ENCODE measurements at places on chromosomes 1 and 21.

GRCh38 chr1:243291292-243291691 is 35.5 kb downstream of the SDCCAG8 start:
- no peak for DNase-seq

DNA sequence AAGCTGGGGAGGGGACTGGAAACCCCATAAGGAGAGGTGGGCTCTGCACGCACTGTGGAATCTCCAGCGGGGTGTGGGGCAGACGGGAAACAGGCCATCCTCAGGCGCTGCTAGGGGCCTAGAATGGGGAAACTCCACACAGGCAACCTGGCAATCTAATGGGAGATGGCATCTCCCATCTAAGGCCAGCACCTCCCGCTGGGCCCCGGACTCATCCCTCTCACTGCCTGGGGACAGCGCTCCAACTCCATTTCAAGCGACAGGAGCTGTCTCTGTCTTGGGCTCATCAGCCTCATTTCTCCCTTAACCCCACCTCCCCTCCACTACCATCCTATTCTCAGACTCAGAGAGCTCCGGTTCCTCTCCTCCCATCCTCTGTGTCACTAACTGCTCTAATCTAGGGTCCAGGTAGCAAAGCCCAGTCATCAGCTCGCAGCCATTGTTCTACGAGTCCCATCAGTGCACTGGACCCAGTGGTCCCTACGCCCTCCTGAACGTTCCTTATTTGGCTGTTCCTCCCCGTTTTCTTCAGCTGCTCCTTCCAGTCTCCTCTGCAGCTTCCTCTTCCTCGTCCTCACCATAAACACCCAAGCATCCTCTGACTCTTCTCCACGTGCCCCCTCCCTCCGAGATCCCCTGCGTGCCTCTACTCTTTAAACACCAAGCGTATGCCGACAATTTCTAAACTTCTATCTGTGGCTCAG is 93.4 kb upstream of the CASZ1 start:
- no peak for DNase-seq

- DNase-seq = no peak
Observed at GRCh38 chr1:115215703-115216521, 122.1 kb downstream of the NGF start.

- no peak for DNase-seq
Observed at GRCh38 chr1:56533621-56534020, 45.7 kb downstream of the PLPP3 start.

DNA sequence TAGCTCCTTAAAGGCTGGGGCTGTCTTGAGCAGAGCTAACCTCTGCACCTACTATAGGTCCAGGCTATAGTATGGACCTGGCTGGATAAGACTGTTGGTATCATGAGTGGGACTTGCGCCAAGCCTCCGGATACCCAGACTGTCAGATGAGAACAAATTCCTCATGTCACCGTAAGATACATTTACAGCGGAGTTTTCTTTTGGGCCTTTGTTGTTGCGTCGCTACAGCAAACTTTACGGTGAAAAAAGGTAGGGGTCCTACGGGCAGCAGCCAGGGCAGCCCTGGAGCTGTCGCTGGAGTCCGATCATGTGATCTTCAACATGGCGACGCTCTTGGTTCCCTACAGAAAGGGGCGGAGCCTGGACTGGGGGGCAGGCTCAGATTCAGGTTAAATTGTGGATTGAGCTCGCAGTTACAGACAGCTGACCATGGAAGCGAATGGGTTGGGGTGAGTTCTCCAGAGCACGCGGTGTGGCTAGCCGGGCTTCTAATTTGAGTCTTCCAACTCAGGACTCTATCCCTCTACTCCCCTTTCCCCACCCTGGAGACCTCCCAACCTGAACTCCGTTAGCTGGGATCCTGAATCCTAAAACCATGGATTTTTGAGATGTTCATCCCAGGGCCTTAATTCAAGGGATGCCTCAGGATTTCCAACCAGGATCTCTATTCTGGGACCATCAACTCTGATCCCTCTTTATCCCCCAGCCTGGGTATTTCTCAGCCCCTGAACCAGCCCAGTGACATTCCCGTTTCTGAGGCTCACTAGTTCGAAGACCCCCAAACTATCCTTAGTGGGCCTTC is at the start of gene UROD:
UROD (plus strand) TSS at position 418 of the 802 bp plus-strand sequence; CDS start at position 430, 12 bp downstream.
- DNase-seq = peak; percentile 86

DNA sequence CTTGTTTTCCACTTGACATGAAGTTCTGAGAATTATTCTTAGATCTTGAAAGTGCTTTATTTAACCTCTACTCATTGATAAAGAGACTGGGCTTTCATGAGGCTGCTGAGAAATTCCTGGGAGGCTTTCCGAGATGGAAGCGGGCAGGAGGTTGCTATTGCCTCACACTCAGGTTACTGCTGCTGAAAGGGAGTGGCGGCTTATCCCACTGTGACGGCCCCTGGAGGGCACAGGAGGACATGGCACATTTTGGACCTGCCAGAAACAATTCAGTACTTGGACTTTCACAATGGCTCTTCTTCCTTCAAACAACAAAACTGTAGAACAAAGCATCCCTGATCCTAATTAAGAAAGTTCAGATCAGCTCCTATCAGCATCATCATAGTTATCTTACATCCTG is 16.2 kb upstream of the MARK1 start:
- DNase-seq = no peak

DNA sequence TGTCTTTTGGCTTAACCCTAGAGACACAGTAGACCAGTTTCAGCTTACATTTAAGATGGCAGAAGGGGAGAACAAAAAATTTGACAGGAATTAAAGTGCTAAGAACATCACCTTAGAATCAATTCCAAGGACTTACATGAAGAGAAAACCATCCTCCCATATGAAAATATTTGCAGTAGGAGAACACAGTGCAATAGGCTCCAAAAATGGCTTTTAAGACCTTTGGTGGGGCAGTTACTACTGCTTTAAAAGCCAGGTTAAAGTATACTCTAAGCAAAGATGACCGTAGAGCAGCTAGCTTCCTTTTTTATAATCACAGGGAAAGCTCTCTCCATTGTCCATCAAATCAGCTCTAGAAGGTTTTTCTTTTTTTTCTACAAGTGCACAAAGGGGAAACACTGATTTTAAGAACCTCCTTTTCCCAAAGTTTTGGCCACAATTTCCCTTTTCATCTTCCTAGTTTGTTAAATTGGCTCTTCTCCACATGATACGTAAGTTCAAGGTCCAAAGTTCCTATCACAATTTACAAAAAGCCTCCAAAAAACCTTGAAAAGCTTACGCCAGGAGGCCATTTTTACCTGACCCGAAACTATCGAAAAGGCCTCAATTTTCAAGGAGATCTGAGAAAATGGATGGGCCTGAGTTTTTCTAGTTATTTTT is 3.3 kb downstream of the TXNIP start:
- no peak for DNase-seq

DNA sequence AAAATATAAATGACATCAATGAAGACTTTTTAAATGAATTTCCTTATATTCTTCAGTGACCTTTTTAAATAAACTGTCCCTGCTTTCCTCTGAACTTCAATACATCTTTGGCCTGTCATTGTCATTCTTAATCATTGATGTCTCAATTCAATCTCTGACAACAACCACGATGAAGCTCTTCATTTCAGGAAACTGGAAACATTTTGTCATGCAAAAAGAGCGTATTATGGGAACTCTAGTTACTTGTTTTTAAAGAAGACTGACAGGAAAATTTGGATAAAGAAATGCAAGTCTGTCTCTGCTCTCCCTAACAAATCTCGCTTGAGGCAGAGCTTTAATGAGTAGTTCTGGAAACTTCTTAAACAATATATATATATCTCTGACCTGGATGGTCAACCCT is 535.8 kb upstream of the ADGRL2 start:
- DNase-seq = no peak

DNA sequence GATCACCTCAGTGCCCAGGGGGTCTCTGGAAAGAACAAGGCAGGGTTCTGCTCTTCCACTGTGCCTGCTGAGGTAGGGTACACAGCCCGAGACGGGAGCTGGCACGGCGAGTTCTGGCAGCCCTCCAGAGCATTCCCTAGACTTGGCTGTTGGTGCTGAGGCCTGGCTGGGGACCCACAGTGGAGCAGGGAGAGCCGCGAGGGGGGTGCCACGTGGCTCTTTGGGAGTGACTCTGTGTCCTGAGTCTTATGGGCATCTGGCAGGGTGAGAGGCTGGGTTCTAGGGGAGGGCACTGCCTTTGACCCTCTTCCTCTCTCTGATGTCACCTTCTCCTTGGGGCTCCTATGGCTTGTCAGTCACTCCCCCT is 336.4 kb downstream of the CAMTA1 start:
- no peak for DNase-seq

DNA sequence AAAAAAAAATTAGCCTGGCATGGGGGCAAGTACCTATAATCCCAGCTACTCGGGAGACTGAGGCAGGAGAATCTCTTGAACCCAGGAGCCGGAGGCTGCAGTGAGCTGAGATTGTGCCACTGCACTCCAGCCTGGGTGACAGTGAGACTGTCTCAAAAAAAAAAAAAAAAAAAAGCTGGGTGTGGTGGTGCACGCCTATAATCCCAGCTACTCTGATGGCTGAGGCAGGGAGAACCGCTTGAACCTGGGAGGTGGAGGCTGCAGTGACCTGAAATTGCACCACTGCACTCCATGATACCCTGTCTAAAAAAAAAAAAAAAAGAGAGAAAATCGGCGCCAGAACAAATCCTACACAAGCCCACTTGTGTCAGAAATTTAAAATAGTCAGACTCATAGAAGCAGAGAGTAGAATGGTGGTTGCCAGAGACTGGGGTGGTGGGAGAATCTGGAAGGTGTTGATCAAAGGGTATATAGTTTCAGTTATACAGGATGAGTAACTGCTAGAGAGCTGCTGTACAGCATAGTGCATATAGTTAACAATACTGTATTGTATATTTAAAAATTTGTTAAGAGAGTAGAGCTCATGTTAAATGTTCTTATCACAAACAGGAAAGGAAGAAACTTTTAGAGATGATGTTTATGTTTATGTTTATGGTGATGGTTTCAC is 9.6 kb downstream of the DIP2A start:
- DNase-seq = no peak

DNA sequence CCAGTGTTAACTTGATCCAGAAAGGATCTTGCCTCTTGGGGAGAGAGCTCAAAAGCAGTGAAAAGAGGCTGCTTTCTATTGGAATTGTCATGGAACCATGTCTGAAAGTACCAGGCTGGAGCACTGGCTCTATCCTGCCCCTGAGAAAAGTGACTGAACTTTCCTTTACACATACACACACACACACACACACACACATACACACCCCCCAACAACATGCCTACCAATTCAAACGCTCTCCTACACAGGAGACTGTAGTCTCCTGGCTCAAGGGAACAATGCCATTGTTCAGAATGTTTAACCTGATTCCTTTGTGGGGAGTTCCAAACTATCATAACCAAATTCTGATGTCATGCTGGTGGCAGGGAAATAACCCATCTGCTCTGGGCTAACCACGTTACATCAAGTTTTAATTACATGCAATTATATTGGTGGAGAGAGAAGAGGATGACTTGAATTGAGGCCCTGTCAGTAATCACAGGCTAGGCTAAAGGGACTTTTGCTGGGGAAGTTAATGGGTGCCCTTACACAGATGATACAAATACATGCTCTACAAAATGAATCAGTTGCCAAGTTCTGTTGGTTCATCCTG is 52.3 kb upstream of the DUSP10 start:
- no peak for DNase-seq

DNA sequence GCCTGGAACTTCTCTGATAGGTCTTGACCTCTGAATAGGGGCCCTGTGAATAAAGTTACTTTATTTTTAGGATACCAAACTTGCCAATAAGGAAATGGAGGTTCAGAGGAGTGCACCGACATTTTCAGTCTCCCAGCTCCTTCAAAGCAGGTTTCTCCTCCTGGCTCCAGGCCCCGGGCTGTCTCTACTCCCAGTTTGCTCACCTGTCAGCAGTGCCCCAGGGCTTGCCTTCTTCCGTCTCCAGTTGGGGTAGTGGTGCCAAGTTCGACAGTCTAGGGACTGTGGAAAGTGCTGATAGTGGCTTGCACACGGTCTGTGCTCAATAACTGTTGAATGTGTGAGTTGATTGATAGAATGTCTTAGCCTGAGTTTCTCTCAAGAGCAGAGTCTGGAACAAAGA is 149.2 kb downstream of the ACTL8 start:
- no peak for DNase-seq

GRCh38 chr1:201808633-201808990 is 20.3 kb upstream of the IPO9 start:
- DNase-seq = no peak

DNA sequence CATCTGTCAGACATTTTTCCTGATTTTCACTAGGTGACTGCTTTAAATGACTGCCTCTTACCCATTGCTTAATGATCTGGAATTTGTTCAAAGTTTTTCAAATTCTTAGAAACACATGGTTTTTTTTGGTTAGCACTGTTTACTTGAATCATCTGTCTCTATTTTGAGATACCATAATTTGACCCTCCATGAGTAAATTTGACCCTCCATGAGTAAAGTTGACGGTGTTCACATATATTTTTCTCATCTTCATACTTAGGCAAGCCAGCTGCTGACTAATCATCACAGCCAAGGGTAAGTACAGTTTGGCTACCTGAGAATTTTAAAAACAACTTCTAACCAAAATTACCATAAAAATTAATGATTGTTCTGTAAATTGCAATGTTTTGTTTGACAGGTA is 586.5 kb downstream of the PTBP2 start:
- no peak for DNase-seq

GRCh38 chr1:44705470-44705869 is 25.5 kb downstream of the RNU5D-1 start:
- DNase-seq = no peak

- DNase-seq = no peak
Observed at GRCh38 chr21:18384771-18385170, 18.8 kb downstream of the TMPRSS15 start.

GRCh38 chr1:206737729-206738201 is 32.8 kb upstream of the IL19 start:
- DNase-seq = no peak

DNA sequence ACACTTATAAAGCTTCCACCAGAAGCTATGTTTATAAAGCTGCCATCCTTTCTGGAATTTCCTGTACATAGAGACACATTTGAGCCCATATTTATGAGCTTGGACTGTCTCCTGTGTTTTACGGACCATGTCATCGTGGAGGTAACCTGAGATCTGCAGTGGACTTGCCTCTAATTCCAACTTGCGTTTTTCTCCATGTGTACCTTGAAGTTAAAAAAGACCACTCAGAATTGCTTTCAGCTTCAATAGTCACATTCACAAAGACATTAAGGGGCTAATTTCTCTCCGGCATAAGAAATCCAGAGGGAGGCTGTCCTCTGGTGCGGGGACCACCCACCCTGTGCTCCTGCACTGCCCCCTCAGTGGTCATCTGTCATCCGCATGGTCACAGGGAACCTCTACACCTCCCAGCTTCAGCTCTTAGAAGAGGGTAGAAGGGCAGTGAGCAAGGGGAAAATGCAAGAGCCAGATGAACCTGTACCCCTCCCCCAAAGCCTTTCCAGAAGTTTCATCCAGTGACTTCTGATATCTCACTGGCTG is 521.4 kb upstream of the CAMK1G start:
- DNase-seq = no peak

- no peak for DNase-seq
Observed at GRCh38 chr1:231927431-231927830, 300.8 kb downstream of the DISC1 start.

DNA sequence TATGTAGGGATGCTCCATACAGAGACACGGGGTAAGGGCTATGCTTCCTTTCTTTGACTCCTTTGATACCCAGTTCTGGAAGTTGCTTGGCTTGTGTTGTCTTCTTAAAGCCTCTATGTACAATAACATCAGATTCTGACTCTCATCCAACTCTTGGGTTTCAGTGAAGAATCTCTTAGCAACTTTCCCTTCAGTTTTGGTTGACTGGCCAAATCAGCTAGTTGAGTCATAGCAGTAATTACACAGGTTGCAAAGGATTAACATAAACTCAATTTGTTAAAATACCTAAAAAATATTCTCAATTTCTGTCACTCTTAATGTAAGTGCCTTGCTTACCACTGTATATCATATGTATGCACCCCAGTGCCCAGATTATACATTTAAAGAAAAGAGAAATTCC is 9.2 kb downstream of the CD1E start:
- no peak for DNase-seq
